ENCODE measurements at places on chromosomes 12 and 14.

DNA sequence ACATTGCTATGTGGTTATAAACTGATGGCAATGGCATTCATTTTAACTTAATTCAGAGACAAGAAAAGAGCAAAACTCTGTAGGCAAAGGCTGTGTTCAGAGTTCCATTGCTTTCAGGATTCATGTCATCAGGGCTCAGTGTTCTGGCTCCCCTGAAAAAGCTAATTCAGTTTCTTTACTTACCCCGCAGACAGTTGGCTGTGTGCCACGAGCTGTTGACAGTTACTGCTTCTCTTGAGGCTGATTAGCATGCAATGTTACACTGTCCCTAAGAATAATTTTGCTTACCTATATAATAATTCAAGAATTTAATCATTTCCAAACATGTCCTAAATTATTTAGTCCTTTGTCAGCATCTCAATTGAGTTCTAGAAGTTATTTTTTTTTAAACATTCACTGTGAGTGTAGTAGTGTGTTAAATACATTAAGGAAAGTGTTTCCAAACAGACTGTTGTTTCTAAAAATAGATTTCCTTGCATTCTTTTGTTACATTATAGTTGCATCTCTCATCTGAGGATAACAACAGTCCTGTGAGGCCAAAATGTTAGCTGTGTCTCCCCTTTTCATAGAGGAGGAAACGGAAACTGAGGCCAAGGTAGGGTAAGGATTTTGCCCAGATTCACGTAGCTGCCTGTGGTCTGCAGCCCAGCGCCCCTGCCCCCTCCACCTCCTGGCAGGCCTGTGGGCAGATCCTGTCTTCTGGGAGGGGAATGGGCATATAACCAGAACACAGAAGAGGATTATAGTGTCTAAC, 98.6 kb downstream of the PELI2 start:
- DNase-seq, result peak; percentile 35

DNA sequence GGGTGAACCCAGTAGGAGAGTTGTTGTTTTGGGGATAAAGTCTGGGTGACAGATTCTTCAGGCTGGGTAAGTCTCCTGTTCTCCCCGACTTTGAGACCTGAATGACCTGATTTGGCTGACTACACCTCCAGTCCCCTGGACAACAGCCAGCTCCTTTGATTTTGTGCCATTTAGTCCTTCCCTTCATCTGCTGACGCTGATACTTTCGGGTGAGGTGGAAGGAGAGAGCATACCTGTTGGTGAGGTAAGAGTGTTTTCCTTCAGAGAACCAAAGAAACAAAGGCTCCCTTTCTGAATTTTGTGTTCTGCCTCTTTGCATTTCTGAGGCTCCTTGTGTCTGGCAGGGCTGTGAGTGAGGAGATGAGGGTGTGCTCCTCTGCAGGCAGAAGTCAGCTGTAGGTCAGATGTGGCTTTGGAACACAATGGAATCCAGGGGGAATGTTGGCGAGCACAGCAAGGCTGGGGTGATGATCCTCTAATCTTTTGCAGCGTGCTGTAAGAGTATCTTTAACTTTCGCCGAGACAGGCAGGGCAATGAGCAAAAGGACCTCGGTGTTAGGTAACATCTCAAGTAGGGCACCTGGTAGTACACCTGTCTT, 12.1 kb downstream of the ETV6 start:
- DNase-seq, result no peak

DNA sequence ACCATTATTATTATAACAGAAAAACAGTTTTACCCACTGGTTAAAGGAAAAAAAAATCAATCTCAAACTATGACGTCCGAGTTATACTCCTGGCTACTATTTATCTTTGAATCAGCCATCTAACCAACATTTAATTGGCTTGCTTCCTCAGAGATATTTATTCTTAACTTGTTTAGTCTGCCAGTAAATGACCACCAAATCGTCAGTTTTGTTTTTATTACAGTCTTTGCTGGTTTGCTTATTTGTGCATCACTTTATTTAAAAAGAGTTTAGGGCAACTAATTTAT, 71.2 kb downstream of the RASSF8 start:
- no peak for DNase-seq

GRCh38 chr14:76771437-76771980, 10.2 kb downstream of the VASH1 start:
- no peak for DNase-seq

DNA sequence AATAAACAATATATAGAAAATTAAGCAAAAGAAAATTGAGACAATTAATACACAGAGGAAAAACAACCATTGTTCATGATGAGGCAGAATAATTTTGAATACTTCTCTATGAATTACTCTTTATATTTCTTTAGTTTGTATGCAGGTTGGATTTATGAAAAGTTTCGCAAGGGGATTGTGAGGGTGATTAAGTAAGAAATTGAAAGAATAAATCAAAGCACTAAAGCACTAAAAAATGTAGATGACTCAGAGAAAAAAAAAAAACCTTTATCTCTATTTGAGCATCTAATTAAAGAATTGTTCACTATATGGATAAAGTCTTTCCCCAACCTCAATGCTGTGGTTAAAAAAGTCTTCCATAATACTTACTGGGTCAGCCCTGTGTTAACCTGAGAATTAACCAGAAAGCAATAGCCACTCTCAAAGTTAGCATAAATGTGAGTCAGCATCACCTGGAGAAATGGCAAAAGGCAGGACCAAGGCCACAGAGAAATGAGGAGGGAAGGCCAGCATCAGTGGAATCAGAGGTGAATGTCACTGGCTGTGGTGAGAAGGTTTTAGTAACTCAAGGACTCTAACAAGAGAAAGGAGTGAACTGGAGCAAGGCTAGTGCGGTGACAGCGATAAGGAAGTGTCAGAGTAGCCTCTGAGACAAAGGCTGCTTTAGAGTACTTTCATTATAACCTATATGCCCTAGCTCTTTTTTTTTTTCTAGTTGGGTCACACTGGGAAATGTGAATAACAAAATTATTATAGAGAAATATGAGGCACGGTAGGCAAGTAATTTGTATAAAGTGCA, 310.4 kb downstream of the KCNC2 start:
- no peak for DNase-seq

DNA sequence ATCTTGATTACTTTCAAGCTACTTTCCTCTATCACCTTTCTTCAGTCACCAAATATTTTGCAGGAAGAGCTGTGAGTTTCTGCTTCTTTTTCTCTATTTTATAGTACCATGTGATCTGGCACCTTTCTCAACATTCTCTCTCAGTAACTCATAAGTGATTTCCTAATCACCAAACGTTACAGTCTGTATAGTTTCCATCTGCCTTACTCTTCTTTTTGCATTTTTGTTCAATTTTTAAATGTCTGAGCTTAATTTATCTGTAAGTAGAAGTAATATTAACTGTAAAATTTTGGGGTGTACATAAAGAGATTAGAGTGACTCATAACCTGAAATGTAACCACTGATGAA, 422.1 kb upstream of the SYT1 start:
- no peak for DNase-seq

DNA sequence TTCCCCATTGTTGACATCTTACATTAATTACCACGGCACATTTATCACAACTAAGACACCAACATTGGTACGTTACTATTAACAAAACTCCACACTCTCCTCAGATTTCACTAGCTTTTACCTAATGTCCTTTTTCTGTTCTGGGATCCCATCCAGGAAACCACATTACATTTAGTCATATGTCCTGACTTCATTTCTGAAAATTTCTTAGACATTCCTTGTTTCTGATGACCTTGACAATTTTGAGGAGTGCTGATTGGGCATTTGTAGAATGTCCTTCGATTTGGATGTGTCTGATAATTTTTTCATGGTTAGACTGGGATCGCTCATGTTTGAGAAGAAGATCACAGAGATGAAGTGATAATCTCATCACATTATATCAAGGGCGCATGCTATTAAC, 34.6 kb upstream of the ACSM4 start:
- DNase-seq, result no peak

DNA sequence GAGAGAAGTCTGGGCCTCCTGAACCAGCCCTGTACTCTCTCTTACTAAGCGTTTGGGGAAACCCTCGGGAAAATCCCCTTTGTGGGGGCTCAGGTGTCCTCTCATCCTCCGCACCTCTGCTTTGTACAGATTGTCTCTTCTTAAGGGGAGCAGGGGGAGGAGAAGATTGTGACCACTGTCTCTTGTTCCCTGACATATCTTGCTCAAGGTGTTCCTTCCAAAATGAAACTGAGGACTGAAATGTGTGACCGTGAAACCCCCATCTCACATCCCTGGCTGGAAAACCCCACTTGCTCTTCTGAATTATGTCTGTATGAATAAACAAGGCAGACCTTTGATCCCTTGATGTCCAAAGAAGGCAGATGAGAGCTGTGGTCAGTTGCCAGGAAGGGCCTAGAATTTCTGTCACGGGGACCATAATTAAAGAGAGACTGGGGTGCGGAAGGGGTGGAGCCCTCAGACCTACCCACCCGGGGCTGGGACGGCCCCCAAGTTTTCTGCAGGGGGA, 369.8 kb downstream of the AACS start:
- DNase-seq, result no peak

GRCh38 chr12:102468261-102468915, 12.0 kb downstream of the IGF1 start:
- no peak for DNase-seq

- DNase-seq, result no peak
Observed at GRCh38 chr12:105436636-105437035, 106.1 kb downstream of the C12orf75 start.

- no peak for DNase-seq
Observed at GRCh38 chr14:90201344-90201743, 55.0 kb upstream of the PSMC1 start.

DNA sequence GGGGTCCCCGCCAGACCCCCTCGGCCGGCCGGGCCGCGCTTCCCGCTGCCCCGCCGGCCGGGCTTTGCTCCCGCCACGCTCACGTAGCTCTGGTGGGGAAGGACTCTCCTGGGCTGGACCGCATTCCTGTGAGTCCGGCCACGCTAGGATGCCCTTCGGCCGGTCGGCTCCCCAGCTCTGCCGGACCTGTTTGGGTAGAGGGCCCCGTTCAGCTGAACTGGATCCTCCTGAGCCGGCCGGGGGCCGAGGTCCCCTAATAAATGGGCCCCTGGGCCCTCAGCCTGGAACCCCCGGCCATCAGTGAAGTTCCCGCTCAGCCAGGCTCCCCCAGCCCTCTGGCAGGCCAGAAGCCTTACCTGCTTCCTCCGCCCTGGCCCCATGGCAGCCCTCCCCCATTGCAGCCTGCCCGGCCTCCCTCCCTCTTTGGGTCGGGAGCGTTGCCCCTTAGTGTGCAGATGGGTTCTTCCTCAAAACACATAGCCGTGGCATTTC, 593 bp downstream of the UNC119B start:
- no peak for DNase-seq

DNA sequence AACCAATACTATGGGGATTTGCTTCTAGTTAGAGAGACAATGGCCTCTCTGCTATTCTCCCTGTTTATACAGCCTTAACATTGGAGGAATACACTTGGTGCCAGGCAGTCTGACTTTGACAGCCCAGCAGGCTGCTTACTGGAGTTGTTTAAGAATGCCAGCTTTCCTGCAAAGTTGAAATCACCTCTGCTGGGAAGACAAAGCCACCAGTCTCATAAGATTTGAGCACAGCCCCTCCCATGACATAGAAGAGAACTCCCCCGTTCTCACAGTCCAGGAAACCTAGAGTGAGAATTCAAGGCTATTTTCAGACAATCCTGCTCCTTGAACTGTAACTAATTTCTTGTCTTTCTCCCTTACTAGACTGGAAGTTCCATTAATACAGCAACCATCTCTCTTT, 21.1 kb upstream of the CATSPERB start:
- DNase-seq, result no peak

DNA sequence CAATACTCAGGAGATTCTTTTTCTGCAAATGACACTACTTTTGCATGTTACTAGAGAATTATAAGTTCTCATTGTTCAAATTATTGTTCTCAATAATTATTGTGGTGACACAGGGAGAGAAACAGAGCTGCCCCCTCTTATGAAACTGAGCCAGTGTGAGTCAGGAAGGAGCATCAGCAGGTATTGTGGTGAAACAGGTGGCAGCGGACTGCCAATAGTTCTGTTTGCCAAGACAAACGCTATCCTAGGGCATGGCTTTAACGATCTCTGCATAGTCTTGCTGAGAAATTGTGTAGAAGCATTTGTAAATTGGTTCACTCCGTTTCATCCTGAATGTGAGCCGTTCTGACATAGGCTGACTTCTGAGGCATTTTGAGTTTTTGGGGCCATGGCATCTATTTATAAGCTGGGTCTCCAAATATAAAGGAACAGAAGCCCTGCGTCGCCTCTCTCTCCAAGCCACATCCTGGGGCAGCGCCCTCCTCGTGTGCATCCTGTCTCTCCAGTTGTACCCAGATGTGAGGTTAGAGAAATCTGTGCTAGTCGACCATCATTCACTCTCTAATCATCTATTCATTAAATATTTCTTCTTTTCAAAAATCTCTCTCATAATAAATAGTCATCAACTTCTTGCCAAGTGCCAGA, 15.8 kb upstream of the PPP4R4 start:
- no peak for DNase-seq

- DNase-seq, result no peak
Observed at GRCh38 chr14:56528927-56529326, 50.7 kb upstream of the TMEM260 start.

DNA sequence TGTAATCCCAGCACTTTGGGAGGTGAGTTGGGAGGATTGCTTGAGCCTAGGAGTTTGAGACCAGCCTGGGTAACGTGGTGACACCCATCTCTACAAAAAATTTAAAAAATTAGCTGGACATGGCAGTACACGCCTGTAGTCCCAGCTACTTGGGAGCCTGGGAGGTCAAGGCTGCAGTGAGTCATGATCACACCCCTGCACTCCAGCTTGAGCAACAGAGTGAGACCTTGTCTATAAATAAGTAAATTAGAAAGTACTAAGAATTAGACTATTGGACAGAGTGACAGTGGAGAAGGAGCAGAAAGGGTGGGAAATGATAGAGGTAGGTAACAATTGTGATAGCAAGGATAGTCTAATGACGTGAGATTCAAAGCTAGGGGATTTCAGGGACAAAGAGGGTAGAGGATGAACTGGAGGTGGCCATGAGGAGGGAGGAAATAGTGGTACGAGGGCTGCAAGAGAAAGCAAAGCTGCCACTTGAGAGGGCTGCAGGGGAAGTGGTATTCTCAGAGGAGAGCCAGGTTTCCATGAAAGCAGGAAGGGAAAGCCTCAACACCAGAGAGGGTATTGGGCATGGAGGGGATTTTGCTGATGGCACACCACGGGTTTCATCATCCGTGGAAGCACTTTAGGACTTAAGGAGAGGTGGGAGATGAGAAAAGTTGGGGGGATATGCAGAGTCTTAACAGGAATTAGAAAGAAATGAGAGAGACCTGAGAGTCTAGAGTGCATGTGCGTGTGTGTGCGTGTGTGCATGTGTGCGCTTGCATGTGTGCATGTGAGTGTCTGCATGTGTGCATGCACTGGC, 85.6 kb downstream of the SYNE2 start:
- no peak for DNase-seq

- DNase-seq, result no peak
Observed at GRCh38 chr12:131063960-131064359, 110.3 kb downstream of the ADGRD1 start.

DNA sequence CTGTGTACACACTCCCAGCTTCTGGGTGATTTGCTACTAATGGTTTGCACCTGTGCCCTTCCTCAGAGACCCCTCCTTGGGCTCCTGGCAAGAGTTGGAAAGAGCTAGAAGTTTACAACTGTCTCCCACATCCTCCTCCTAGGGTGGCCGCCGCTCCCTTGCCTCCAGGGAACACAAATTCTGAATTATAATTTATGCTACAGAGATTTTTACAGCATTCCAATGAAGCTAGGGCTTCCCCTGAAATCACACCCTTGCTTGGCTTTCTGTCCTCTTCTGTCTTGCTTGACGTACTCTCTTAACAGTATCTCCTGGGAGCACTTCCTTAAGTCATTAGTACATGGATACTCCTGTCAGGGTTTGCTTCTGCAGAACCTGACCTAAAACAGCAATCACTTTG, 180.2 kb downstream of the KCNA5 start:
- DNase-seq, result no peak
